ENCODE measurements at places on chromosomes 1 and 21.

GRCh38 chr1:155607708-155608107 is 2.3 kb upstream of the MSTO1 start:
- no peaks in the 10 kb centered on the region for H3K36me3 ChIP-seq
- no peak for DNase-seq
- no peak overlapping the region for H3K27ac ChIP-seq
- H3K4me3 ChIP-seq: no peak overlapping the region

GRCh38 chr1:208433086-208433485 is 188.9 kb upstream of the PLXNA2 start:
- no peak for DNase-seq
- H3K4me1 ChIP-seq: no peaks in the 10 kb centered on the region
- no peaks in the 10 kb centered on the region for H3K36me3 ChIP-seq

DNA sequence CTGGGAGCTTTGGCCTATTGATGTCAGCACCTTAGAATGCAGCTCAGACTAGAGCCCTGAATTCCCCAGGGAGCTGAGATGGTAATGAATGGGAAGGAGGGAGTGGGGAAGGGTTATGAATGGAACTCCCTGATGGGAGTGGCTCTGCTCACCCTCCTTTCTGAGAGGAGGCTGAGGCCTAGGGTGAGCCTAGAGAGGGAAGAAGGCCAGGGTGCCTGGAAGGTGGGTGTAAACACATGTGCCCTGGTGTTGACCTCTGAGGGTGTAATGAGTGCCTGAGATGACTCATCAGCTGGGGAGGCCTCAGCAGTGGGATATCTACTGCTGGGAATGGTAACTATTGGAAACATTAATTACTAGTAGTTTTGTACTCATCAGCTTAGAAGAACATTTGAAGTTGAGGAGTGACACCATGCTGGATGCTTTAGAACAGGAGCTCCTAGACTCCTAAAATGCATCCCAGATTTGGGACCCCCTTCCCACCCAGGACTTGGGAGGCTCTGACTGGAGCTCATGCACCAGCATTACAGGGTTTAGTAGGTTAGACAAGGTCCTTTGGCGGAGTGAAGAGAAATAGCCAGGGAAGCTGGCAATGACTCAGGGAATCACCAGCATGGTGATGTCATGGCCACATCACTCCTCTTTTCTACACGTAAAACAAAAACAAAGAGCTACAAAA is 16.0 kb upstream of the PIGV start:
- H3K4me3 ChIP-seq: no peak overlapping the region
- H3K27me3 ChIP-seq: no peaks in the 10 kb centered on the region
- peaks cover 78% of the 10 kb centered on the region for H3K36me3 ChIP-seq

DNA sequence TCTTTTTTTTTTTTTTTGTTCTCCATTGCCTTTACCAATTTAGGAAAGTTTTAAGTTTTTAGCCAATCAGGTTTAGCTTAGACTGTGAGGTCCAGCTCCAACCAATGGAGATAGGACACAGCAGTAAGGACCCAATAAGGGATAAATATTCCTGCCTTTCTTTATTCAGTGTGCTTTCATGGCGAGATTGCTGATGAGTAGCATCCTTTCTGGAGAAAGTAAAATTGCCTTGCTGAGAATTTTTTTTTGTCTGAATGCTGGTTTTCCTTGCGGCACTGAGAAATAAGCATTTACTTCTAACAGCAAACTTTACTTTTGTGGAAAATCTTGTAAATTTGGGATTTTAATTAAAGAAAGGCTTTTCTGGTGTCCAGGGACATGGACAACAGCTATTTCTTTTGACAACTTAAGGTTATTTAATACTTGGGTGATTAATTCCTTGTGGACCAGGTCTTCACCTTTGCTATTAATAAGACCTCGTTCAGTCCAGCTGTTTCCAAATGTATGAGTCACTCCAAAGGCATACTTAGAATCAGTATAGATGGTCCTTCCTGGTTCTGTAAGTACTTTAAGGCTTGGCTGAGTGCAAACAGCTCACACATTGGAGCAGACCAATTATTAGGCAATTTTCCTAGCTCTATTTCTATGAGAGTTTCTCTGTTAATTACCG is 54.1 kb downstream of the SERINC2 start:
- H3K4me3 ChIP-seq: no peak overlapping the region
- no peaks in the 10 kb centered on the region for H3K27me3 ChIP-seq
- no peaks in the 10 kb centered on the region for H3K4me1 ChIP-seq
- H3K36me3 ChIP-seq: no peaks in the 10 kb centered on the region

DNA sequence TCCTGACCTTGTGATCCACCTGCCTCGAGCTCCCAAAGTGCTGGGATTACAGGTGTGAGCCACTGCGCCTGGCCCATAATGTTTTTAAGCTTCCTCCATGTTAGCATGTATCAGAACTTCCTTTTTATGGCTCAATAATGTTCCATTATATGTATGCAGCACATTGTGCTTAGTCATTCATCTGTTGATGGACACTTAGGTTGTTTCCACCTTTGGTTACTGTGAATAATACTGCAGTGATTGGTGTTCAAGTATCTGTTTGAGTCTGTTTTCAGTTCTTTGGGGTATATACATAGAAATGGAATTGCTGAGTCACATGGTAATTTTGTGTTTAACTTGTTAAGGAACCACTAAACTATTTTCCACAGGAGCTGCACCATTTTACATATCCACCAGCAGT is 17.7 kb downstream of the CMPK1 start:
- H3K4me1 ChIP-seq: peaks cover 3% of the 10 kb centered on the region
- no peak for DNase-seq
- no peaks in the 10 kb centered on the region for H3K36me3 ChIP-seq
- H3K27me3 ChIP-seq: no peaks in the 10 kb centered on the region

DNA sequence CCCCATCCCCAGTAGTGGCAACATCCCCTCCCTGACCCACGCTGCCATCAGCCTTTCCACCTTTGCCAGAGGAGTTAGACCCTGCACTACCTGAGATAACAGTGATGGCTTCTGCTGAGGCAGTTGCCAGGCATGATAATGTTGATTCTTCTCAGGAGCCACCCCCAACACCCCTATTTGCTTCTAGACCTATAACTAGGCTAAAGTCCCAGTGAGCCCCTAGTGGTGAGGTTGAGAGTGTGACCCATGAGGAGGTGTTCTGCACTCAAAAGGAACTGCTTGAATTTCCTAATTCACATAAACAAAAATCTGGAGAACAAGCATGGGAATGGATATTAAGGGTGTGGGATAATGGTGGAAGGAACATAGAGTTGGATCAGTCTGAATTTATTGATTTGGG is 159.6 kb upstream of the COL11A1 start:
- H3K4me1 ChIP-seq: no peaks in the 10 kb centered on the region
- no peaks in the 10 kb centered on the region for H3K36me3 ChIP-seq
- no peak overlapping the region for H3K27ac ChIP-seq
- no peak for DNase-seq
- no peaks in the 10 kb centered on the region for H3K27me3 ChIP-seq

GRCh38 chr1:41740630-41741239 is 178.0 kb downstream of the HIVEP3 start:
- H3K27me3 ChIP-seq: no peaks in the 10 kb centered on the region
- no peak overlapping the region for H3K4me3 ChIP-seq
- peaks cover 11% of the 10 kb centered on the region for H3K4me1 ChIP-seq
- no peak for DNase-seq
- H3K36me3 ChIP-seq: no peaks in the 10 kb centered on the region

GRCh38 chr1:219160967-219161366 is 12.7 kb upstream of the LYPLAL1 start:
- H3K27ac ChIP-seq: no peak overlapping the region
- H3K27me3 ChIP-seq: no peaks in the 10 kb centered on the region
- no peak for DNase-seq
- no peak overlapping the region for H3K4me3 ChIP-seq

Data from thyroid gland (tissue), 4 donors.